ENCODE measurements at places on chromosomes 12 and 14. TPM values are rescaled to one million over a fixed set of nuclear protein-coding genes. Genes with fewer than 3 reads are reported as not detected.

- no peak for DNase-seq
These were observed 142.3 kb downstream of the RIMBP2 start for GRCh38 chr12:130573766-130574165.

DNA sequence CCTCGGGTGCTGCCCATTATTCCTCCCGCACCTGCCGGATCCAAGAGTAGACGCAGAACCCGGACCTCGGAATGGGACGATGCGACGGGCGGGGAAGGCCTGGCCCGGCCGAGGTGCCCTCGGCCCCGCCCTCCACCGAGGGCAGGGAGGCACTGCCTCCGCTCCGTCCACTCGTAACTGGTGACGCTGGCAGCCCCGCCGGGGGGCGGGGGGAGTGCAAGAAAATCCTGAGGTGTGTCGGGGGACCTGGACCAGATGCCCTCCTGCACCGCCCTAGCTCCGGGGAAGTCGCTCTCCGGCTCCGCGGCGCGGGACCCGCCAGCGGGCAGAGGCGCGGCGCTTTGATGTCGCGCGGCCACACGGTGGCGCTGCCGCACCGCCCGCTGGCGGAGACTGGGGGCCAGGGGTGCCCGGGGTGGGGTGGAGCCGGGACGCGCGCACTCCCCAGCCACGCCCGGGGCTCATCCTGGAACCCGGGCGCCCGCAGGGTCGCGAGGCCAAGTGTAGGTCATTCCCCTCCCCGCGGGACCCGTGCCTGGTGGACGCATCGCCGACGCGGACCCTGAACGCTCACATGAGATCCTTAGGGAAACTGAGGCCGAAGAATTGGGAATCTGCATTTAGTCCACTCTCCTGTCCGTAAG, 202.8 kb downstream of the TTC8 start:
- peak; percentile 89 for DNase-seq

GRCh38 chr14:95056476-95056875, 100.9 kb downstream of the DICER1 start:
- DNase-seq: no peak

DNA sequence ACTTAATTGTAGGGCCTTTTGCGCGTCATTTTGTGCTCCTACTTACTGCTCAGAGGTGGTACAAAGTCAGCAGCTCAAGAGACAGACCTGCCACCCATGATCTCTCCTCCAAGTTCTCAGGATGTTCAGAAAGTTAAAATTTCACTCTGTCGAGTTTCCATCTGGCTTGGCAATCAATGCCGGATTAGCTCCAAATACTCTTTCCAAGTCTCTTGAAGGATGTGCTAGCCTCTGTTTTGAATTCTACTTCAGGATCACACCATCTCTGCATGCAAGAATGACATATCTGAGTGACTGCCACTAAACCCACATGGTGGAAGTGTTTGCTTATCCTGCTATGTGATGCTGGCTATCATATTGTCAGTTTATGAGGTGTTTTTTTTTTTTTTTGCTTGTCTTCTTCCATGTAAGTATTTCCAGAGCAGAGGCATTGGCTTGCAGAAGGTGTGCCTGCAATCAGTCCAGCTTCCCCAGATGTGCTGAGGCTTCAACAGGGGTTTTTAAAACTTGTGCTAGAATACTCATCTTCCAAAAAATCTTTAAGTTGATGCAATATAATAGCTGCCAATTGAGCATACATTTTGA, 125.6 kb downstream of the RGS6 start:
- DNase-seq: no peak

CDKN1B gene
- 28.8 TPM for total RNA-seq

DNA sequence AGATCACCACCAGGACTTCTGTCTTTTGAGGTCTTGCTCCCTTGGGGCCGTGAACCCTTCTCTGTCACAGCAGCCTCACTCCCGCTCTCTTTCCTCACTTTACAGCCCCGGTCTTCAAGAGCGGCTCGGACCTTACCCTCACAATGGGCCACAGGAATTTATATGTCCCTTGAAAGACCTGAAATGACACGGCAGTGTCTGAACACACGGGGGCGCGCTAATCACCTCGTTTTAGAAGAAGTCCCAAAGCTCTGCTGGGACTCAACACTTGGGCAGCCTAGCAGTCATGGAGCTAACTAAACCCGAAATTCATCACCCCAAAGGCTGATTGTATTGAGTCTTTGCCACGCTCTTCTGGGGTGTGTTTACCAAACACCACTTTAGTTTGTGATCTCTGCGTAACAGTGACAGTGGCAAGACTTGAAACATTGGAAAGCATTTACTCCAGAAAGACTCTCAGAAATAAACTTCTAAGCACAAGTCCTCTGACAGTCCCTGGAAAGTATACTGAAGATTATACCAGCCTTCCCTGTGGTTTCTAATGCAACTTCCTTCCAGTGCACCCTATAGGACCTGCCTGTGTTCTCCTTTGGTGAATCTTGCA, 29.0 kb downstream of the SERPINA11 start:
- peak; percentile 88 for DNase-seq

GRCh38 chr14:52661314-52661713, 34.0 kb downstream of the ERO1A start:
- DNase-seq: no peak

DNA sequence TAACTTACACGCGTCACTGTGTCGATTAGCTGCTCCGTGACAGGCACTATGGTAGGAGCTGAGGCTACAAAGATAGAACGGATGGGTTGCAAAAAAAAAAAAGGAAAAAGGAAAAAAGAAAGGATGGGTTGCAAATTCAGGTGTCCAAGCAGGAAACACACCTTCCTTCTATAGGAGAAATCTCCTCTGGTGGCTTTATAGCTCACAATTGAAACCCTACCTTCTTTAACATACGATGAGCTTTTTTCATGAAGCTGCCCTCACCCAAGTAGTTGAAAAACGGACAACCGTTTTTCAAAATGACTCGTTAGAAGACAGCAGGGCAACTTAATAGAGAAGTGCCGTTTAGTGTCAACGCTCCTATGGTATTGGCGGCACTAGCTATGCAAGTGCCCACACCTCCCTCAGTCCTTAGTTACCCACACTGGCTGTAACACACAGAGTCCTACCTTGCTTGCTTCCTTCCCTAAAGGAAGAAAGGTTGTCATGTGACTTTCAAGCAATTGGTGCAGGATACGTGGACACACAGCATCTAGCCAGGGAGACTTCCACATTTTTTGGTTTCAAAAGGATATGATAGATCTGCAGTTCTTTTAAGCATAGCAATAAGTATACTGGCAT, 682 bp upstream of the TRIP11 start:
- DNase-seq: no peak

All from H1 (cell line).